ENCODE measurements at places on chromosomes 1 and 21.
A peak's percentile ranks its signal among the peaks of the same experiment; 100 is the strongest.

DNA sequence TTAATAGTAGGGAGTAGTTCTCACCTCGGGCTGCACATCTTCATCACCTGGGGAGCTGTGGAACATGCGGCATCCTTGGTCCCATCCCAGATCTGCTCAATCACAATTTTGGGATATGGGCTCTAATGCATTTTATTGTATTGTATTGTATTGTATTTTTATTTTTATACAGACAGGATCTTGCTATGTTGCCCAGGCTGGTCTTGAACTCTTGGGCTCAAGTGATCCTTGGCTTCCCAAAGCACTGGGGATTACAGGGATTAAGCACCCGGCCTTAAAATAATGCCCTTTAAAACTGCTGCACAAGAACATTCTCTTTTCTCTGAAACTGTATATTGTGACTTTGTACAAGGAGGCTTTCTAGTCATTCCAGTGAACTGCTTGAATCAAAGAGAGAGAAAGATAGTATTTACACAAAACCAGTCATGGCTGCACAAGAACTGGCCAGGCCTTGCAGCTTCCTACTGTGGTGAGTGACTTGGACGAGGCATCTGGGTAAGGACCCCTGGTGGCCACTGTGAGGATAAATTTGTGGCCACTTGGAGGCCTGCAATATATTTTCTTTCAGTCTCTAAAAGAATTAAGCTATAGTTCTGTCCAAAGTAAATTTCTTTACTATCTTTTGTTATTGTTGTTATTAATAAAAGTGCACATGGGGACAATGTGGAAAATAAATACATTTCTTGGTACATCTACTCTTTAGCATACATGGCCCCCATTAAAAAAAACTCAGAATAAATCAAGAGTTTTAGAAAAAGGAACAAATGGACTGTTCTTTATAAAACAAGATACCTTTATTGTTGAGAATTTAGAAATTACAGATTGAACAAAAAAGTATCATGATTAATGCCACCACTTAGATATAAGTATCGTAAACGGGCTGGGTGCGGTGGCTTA lies 48.0 kb downstream of the TBCE start:
- DNase-seq = peak; percentile 90

DNA sequence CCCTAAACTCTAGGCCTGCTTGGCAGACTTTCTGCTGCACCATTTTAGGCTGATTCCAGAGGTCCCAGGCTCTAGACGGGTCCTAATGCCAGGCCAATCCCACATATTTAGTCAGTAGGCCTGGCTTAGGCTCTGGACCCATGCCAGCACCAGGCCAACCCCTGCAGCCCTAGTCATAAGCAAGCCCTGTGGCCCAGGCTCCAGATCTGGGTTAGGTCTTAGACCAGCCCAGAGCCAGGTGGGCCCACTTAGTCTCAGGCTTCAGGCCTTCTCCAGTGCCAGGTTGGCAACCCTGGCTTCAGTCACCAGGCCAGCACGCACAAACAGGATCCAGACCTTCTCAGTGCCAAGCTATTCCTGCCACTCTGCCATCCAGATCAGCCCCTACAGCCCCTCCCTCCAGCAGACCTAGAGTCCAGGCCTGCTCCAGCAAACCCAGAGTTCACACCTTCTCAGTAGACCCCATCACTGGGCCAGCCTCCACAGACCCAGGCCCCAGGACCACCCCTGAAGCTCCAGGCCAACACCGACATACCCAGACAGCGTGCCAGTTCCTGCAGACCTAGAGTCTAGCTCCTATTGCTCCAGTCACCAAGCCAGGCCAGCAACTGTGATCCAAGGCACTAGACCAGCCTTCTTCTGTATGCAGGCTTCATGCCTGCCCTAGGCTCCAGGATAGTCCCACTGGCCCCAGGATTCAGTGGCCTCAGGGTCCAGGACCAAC lies 467.6 kb downstream of the RWDD3 start:
- no peak for DNase-seq

GRCh38 chr1:214413315-214413714 lies 132.4 kb downstream of the SMYD2 start:
- no peak for DNase-seq

- DNase-seq = no peak
These were observed 2.3 kb upstream of the SLC2A5 start for GRCh38 chr1:9071554-9072235.

- no peak for DNase-seq
These were observed 66.6 kb downstream of the BCAR3 start for GRCh38 chr1:93614986-93615581.

DNA sequence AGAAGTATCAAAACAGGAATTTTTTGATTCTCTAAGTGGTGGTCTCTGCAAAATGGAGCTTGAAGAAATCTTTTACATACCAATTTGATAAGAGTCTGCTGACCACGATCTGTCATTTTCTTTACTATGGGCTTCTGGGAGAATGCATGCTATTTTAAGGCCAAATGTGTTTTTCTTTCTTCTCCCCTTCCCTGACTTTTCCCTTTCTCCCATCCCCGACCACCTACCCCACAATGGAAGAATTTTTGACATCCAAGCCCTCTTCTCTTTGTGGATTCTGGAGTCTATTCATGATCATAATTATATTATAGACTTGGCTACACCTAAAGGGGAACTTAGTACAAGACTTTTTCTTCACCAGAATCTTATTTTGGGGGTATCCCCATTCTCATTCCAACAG lies 31.3 kb downstream of the CNIH4 start:
- DNase-seq = no peak

DNA sequence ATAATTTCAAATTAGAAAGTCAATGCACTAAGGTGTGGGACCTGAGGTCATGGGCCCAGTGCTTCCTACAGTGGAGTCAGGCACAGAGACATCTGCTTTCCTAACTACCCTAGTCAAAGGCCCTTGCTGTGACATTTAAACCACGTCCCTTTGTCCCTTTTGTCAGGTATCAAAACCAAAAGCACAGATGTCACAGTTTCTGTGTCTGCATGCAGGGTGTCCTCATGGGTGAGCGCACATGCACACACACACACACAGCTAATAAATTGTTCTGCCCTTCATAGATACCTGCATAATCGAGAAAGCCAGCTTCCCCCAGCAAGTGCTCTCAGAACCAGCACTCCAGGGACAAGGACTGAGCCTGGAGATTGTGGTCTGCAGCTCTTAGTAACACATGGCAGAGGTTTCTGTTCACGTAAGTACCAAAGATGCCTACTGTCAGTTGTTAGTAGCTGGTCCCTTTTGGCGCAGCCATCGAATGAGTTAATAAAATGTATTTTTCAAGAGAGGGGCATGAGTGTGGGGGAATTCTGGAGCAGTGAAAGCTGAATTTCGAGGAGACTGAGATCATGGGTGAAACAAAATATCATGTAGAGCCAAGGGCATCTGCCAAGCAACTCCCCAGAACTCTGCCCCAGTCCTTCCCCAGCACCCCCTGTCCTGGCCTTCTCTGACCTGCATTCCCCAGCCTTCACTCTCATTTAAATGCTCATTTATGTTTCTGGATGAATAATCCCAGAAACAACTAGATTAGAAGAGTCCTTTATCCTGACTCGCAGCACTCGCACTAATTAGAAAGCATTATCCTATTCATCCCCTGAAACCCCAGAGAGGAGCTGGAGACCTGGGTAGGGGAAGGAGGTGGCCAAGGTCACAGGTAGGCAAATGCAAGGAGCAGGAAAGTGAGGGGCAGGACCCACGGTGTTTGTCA lies 25.5 kb downstream of the TNR start:
- no peak for DNase-seq

Measured in hematopoietic multipotent progenitor cell treated with erythropoietin and hydrocortisone succinate and interleukin-3 and kit ligand, for 4 days (in vitro differentiated cells).